ENCODE measurements at places on chromosomes 5 and 9. TPM values are rescaled to one million over a fixed set of nuclear protein-coding genes. Genes with fewer than 3 reads are reported as not detected.

The NMUR2 gene
- not detected for total RNA-seq

The CKMT2 gene
- 0.40 TPM for total RNA-seq

The C9orf153 gene
- not detected for total RNA-seq

The ITGA2 gene
- total RNA-seq = 19.7 TPM

The FOXD4L3 gene
- not detected for total RNA-seq

The FSTL4 gene
- total RNA-seq = 0.89 TPM

The FOXD4L4 gene
- total RNA-seq = not detected

The F2R gene
- 8.1 TPM for total RNA-seq

The CTXN3 gene
- not detected for total RNA-seq

The FAXDC2 gene
- 20.8 TPM for total RNA-seq

The SLC6A19 gene
- total RNA-seq = 0.67 TPM

The UBAC1 gene
- 54.9 TPM for total RNA-seq

The NXNL2 gene
- not detected for total RNA-seq

The PIGO gene
- 51.3 TPM for total RNA-seq

The PCDHGC5 gene
- total RNA-seq = 0.32 TPM

The F12 gene
- 34.0 TPM for total RNA-seq

The MARCOL gene
- not detected for total RNA-seq

The PRDM9 gene
- total RNA-seq = not detected

The KIF3A gene
- 4.0 TPM for total RNA-seq

The IFNB1 gene
- total RNA-seq = not detected

The AGPAT2 gene
- total RNA-seq = 197 TPM

The DNAJC18 gene
- total RNA-seq = 3.6 TPM

The NDST1 gene
- total RNA-seq = 37.4 TPM

The PCDHA7 gene
- 0.11 TPM for total RNA-seq

The DBH gene
- not detected for total RNA-seq

The SH3GL2 gene
- 1.1 TPM for total RNA-seq

The ZNF366 gene
- 0.45 TPM for total RNA-seq

The RAB3C gene
- 1.2 TPM for total RNA-seq

The PROB1 gene
- total RNA-seq = 0.96 TPM

The MARCHF11 gene
- not detected for total RNA-seq

The PCDHB3 gene
- 0.40 TPM for total RNA-seq

The IFNA2 gene
- not detected for total RNA-seq

The LEAP2 gene
- total RNA-seq = 3.6 TPM

The PRRX2 gene
- total RNA-seq = 0.85 TPM

The POU5F2 gene
- 0.94 TPM for total RNA-seq

The MRPS2 gene
- 35.9 TPM for total RNA-seq

The CRAT gene
- total RNA-seq = 62.3 TPM

The TMEFF1 gene
- 0.27 TPM for total RNA-seq

The PCDHB11 gene
- total RNA-seq = 2.2 TPM

The SCGB3A1 gene
- 1.1 TPM for total RNA-seq

The CNTNAP3B gene
- total RNA-seq = 1.1 TPM

The TMOD1 gene
- 1.0 TPM for total RNA-seq

The LYSMD3 gene
- total RNA-seq = 32.0 TPM

The INIP gene
- total RNA-seq = 26.1 TPM

The PCDHGC3 gene
- total RNA-seq = 22.2 TPM

The COL15A1 gene
- total RNA-seq = 16.0 TPM

The FEM1C gene
- total RNA-seq = 39.2 TPM

The PPIP5K2 gene
- total RNA-seq = 58.7 TPM

The SMIM3 gene
- 12.6 TPM for total RNA-seq

Measured in colonic mucosa (tissue), 4 donors.